ENCODE measurements at places on chromosomes 4 and X.

GRCh38 chrX:47218920-47219815, 687 bp downstream of the CDK16 start:
- no peak for DNase-seq

DNA sequence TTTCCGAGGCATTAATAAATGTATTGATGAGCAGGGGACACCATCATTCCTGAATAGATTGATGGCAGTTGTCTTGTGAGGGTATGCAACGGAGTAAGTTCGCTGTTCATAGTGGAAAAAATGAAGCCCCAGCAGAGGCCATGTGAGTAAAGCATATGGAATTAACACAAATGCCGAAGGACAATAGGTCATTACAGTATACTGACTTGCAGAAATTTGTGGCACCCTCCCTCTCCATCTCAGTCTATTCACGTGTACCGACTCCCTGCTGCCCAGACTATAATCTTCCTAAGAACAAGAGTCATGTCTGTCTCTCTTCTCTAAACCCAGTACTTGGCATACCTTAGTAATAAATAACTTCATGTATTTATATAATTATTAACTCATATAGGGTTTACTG, 47.1 kb upstream of the PCDH10 start:
- no peak for DNase-seq

GRCh38 chr4:136900696-136901095, 631.6 kb downstream of the PCDH18 start:
- DNase-seq: no peak

- DNase-seq: peak; percentile 46
Measured at GRCh38 chrX:50838820-50839600, 25.0 kb upstream of the SHROOM4 start.

DNA sequence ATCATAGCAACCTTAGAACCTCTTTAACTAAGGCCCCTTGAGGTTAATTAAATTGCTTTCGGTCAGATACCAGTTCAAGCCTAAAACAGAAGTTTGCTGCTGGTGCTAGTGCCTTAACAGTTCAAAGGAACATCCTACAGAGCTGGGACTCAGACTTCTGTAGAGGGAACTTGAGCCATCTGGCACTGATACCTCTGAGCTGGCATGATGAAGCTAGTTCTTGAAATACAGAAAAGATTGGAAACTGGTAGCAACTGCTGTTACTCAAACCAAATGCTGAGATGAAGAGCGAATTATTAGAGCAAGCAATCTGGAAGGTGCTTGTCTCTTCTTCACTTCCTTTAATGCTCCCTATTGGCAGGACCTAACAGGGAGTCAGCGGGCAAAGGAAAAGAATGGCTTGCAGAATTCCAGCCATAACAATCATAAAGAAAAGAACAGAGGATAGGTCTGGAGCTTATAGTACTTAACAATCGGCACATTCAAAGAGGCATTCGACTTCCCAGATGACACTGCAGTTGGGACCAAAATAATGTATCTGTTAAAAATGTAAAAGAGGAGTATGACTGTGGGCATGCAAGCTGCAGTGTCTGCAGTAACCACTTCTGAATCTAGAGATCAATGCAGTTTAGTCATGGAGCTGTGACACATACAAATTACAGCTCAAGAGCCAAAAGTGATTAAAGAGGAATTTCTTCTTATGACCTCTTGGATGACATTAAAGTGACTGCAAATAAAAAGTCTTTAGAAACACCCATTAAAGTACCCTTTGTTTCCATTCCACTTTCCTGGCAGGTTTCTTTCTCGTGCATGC, 298.9 kb downstream of the PDGFC start:
- DNase-seq: peak; percentile 16

- DNase-seq: no peak
Measured at GRCh38 chr4:155077452-155078229, 130.8 kb upstream of the NPY2R start.

DNA sequence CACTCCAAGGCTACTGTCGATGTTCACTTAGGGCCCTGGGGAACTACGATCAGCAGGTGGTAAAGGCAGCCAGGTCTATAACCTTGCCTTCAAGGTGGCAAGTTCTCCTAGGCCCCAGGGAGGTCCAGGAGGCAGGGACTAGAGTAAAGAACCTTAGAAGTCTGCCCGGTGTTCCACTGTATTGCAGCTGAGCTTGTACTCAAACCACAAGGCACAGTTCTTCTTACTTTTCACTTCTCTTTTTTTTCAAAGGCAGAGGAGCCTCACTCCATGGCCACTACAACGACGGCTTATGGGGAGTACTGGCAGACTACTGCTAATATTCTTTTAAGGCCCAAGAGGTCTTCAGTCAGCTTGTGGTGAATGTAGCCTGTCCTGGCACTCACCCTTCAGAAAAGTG, 78.8 kb upstream of the GPR174 start:
- DNase-seq: no peak

GRCh38 chr4:188005561-188005960, 10.0 kb downstream of the ZFP42 start:
- DNase-seq: no peak

DNA sequence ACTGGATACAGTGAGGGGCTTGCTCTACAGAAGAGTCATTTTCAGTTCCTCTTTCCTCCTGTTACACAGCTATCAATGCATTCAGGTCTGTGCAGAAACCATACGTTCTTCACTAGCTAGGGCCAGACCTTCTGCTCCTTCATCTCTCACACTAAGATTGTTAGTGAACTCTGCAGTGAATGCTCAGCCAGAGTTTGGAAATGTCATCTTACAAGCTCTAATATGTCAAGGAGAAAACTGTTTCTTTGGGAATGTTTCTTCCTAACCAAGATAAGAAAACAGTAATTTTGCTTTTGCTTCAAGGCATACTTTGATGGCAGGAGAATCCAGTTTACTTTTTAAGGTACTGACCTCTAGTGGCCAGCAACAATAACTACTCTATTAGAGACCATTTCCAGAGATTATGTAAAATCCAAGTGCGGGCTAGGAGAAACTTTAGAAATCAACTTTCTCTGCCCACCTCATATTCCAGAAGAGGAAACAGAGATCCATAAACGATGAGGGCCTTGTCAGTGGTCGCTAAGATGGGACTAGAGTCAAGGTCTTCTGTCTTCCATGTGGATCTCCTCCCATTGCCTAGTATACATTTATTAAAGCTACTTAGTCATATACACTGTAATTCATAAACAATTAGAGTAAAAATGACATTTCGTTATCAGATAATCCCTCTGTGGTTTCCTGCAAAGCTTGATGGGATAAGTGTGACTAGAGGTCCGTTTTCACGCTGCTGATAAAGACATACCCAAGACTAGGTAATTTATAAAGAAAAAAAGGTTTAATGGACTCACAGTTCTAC, 12.1 kb upstream of the CC2D2A start:
- DNase-seq: peak; percentile 70

- DNase-seq: no peak
Measured at GRCh38 chr4:165364452-165365080, 14.2 kb upstream of the CPE start.

GRCh38 chrX:151852294-151852693, 60.4 kb upstream of the MAGEA4 start:
- no peak for DNase-seq

- DNase-seq: no peak
Measured at GRCh38 chr4:35604724-35605123, 639.6 kb downstream of the ARAP2 start.

DNA sequence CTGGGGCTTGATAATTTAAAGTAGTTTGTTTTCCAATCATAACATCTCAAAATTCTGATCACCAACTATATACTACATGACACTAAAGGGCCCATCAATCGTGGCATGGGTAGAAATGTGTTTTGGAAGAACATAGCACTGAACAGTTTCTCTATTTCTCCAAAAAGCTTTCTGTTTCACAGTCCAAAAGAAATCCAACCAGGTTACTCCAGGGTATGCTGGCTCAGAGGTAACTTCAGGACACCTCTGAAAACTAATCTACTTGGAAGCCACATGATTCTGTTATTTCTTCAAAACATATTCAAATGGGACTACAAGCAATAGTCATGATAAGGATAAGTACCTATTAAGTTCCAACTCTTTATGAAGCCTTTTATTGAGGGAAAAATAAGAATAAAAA, 8.3 kb downstream of the PHKA1 start:
- no peak for DNase-seq

DNA sequence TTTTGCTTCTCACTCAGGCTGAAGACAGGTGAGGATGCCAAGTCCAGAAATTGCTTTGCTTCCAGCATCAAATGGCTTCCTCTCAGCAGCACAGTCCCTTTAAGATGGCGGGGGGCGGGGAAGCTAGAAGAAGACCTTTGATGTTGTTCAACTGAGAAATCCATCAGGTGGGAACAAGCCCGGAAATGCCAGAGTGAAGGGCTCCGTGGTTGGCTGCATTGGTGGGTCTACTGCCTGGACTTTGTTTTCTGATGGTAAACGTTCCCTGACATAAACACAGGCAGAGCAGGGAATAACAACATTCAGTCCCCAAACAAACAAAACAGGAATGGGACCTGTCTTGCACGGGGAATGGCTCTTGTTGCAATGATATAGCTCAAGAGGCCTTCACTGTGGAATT, 37.3 kb downstream of the APLN start:
- no peak for DNase-seq

All from iris pigment epithelial cell (primary cell).